Stimulated activated CD4-positive, alpha-beta T cell treated with anti-CD3 and anti-CD28 coated beads, Interleukin-2, amount 100 ng/mL, for 48 hours (primary cell): ENCODE measurements at places on chromosomes 13 and 19.

- no peak for DNase-seq
Measured at GRCh38 chr19:4119763-4120162, 4.2 kb downstream of the MAP2K2 start.

DNA sequence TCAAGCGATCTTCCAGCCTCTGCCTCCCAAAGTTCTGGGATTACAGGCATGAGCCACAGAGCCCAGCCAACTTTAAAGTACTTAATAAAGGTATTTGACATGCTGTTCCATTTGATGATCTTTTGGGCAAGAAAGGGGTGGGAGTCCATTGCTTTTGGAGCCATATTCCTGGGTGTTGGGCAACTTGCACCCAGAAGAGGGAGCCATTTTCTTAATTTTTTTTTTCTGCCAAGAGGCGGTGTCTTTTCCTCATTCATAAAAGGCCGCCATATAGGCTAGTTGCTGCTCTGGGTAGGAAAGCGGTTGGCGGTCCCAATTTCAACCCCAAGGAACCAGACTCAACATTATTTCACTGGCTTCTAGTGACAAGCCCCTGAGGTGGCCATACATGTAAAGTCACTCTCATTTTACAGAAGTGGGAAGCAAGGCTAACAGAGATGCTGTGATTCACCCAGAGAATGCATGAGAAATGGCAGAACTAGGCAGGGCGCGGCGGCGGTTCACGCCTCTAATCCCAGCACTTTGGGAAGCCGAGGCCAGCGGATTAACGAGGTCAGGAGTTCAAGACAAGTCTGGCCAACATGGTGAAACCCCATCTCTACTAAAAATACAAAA is 139.6 kb downstream of the CACNA1A start:
- no peak for DNase-seq

DNA sequence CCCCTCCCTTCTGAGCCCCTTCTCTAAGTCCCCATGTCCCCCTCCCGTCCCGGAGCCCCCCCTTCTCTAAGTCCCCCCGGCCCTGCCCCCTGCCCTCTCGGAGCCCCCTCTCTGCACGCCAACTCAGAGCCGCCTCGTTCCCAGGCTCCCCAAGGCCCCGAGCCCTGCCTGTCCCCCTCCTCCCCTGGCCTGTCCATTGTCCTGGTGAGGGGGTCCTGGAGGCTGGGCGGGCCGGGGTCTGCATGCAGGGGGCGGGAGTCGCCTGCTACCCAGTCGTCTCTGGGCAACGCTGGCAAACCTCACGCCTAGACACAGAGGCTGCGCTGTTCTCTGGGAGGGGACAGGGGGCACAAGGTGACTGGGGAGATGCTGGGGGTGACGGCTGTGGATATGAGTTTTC is 39.2 kb upstream of the SEMA6B start:
- no peak for DNase-seq

GRCh38 chr19:49710372-49710951 is 19.5 kb downstream of the CPT1C start:
- no peak for DNase-seq

GRCh38 chr13:48072787-48073186 is 22.1 kb downstream of the MED4 start:
- no peak for DNase-seq

DNA sequence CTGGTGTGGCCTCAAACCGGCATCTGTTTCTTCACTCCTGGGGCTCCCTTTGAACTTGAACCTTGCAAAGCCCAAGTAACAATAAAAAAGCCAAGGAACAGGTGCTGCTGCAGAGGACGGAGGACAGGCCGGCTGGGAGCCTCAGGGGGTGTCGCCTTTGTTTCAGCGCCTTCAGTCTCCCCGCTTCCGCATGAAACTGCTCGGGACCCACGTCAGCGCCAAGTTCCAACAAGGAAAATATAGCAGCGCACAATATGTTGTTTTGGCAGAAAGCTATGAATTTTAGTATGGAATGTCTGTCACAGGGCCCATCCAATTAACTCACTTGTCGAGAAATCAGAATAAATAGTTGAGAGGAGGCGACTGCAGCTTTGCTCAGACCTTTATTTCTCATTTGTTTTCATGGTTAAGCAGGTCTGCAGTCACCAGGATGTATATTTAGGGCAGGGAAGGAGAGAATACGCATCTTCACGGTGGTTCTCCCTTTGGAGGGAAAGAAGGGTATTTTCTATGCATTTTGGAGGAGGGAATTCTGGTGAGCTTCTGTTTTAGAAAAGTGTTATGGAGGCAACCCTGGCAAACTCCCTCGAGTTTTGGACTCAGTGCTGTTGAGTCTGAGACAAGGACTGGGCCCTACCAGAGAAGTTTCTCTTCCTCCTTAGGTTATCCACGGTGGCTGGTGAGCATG is 34.3 kb upstream of the MEDAG start:
- no peak for DNase-seq

GRCh38 chr19:41785653-41786052 is 10.7 kb upstream of the CEACAM3 start:
- peak; percentile 66 for DNase-seq

DNA sequence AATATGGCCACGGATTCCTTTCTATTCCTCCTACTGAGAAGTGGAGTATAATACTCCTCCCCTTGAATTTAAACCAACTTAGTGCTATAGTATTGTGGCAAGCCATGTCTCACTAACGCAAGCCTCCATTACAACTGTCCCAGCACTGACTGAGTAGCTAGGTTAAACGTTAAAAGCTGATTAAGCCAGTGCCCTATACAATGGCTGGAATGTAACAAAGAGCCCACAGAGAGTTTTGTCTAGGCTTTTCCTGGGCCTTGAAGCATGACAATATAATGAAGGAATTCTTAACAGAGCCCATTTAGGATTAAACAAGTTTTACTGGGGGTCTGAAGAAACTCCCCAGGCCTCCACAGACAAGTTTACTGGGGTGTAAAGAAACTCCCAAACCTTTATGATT is 254.5 kb upstream of the DACH1 start:
- DNase-seq, result no peak

DNA sequence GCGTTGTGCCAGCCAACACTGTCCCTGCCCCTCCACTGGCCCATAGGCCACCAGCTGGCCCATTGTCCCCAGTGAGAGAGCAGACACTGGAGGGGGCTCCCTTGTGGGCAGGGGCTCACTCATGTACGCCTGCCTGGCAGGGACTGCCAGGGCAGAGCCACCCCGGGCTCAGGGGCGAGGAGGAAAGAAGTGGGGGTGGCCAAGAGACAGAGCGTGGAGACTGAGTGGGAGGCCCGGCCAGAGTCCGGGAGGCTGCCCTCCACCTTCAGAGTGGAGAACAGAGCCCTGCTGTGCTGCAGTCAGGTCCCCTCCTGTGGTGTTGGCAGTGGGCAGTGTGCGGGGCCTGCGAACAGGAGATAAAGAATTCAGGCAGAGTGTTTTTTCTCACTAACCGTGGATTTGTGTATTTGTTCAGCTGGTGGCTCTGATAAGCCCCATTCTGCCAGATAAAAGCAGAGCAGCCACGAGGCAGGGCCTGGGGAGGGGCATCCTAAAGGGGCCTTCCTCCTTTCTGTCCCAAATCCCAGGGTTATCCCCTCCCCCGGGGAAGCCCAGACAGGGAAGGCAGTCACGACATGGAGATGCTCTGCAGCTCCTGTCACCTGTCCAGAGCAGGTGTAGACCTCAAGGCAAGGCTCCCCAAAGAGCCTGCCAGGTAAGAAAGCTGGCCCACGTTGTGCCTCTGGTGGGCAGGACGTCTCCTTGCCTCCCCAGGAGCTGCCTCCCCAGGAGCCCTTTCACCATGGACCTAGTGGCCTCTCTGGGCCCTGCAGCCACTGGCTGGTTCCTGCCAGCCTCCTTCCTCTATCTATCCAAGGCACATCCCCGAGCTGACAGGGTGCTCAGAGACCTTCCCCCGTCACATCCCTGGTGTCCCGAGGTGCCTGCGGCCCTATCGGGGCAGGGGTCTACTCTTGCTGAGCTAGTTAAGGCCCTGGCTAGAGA is 33.0 kb downstream of the LYL1 start:
- DNase-seq, result no peak

GRCh38 chr13:32164622-32165268 is 133.2 kb downstream of the FRY start:
- DNase-seq, result no peak

DNA sequence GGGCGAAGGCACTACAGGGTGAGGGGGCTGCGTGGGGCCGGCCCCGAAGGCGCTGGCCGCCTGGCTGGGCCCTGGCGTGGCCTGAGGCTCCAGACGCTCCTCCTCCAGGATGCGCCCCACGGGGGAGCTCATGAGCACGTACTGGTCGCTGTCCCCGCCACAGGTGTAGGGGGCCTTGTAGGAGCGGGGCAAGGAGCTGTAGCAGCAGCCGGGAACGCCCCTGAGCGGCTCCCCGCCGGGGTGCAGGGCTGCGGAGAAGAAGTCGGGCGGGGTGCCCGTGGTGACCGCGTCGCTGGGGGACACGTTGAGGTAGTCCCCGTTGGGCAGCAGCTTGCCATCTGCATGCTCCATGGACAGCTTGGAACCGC is 3.0 kb downstream of the IRS2 start:
- no peak for DNase-seq

GRCh38 chr19:42531313-42531712 is 3.0 kb upstream of the CEACAM1 start:
- DNase-seq, result no peak

- DNase-seq, result no peak
Measured at GRCh38 chr19:1219786-1220476, 14.4 kb downstream of the STK11 start.

DNA sequence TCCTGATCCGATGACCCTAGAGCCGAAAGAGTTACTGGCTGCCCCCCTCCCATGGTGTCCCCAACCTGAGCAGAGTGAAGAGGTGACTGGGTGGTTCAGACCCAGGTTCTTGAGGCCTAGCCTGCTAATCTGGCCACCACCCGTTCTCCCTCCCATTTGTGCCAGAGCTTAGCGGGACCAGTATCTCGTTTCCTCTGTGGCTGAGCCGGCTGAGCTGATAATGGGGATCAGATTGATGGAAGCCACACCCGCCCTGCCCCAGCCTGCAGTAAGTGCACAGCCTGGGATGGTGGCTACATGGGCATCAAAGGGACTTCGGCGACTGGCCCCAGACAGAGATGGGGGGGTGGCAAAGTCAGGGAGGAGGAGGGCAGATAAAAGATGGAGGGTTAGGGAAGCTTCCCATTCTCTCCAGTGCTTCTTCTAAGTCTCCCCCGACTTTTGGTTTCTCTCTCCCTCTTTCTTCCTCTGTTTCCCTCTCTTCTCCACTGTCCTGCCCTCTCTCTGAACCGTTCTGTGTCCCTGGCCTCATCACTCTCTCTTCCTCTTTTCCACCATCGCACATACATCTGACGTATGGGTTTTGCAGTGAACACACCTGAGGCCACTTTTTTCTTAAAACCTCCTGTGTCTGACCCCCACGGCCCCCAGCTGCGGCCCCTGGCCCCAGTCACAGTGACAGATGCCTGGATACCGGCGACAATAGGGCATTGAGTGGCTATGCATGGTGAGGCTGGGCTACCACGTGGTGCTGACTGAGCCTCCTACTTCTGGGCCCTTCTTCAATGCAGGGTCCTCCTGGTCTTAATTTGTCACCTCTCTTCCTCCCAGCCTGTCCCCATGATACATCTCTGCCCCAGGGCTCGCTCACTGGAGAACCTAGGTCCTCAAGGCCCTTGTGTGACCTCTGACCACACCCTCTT is 2.4 kb downstream of the ELAVL3 start:
- DNase-seq, result no peak

DNA sequence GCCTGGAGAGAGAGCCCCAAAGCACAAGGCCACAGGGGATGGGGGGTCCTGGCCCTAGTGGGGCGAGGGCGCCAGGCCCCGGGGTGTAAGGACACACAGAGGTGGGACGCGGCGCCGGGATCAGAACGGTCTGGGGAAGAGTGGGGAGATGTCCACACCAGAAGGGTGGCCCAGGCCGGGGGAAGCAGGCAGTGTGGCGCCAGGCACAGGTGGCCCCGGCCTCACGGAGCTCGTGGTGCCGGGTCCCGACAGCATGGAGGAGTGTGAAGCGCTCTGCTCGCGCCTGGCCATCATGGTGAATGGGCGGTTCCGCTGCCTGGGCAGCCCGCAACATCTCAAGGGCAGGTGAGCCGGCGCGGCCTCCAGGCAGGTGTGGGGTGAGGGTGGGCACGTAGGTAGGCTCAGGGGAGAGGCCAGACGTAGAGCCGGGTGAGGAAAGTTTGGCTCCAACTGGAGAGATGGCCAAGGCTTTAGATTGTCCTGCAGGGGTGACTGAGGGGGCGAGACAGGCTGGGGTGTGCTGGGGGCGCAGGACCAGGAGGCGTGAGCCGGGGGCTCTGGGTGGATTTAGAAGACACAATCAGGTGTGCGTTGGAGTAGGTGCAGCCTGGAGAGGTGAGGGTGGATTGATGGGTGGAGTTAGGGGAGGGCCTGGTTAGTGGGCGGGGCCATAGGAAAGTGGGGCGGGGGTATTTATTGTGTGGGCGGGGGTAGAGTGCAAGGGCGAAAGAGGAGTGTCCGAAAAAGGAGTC is 2.9 kb upstream of the ARHGAP45 start:
- no peak for DNase-seq

DNA sequence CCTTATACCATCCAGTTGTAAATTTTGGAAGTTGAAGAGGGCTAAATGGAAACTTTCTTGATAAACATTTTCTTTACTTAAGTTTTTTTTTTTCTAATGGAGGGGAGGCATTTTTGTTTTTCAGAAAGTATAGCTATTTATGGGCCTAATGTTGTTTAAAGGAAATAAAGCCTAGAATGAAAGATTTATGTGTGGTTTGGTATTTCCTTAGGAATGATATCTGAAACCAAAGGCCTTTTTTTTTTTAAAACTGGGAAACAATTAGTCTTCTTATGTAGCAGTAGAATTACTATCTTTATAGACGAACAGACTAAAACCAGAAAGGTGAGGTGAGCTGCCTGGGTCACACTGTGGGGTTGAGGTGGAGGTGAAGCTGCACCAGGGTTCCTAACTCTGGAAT is 80.1 kb downstream of the ESD start:
- DNase-seq, result no peak

DNA sequence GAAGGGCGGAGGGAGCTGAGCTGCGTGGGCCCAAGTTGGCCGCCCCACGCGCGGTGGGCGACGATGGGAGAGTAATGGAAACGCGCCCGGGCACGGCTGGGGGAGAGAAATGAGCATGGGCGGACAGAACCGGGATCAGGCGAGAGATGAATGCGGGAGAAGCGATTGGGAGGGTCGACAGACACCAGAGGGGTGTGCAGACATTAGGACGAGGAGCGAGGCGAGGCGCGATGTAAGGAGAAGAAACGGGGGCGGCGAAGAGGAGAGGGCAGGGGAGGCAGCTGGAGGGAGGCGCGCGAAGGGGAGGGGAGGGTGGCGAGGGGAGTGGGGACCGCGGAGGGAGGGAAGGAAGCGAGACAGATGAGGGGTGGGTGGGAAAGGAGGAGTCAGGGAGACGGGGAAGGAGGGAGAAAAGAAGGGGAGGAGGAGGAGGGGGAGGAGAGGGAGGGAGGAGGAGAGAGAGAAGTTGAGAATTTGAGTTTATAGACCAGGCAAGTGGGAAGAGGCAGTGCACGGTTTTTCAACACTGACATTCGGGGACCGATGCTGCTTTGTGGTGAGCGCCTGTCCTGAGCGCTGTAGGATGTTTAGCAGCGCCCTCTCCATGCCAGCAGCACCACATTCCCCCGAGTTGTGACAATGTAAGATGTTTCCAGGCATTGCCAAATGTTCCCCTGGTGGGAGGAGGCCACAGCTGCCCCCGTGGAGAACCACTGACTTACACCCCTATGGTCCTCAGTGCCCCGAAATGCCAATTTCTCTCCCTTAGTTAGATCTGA is at the start of gene SHISA7:
Gene SHISA7, minus strand, starts transcription at position 256 of the 779 bp plus-strand sequence. CDS start 437 bp downstream, outside the sequence.
- no peak for DNase-seq
